ENCODE measurements at places on chromosomes 5 and 9. TPM values are rescaled to one million over a fixed set of nuclear protein-coding genes. Genes with fewer than 3 reads are reported as not detected.

DNA sequence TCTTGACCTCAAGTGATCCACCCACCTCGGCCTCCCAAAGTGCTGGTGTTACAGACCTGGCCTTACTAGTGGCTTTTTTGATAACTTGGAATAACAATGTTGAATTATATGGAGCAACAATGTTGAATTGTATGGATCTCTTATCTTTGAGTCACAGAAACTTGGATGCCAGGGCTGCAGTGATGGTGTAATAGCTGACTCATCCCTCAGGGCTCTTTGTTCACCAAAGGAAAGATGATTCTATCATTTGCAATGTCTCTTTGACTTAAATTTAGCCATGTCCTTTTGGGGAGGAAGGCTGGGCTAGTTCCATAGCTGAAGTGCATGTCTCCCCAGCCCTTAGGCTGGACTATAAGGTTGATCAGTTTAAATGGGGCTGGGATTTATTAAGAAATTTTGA lies 172.3 kb downstream of the PDZD2 start:
- no peak for DNase-seq
- peaks cover 7% of the 10 kb centered on the region for H3K4me1 ChIP-seq
- no peak overlapping the region for H3K27ac ChIP-seq
- no peak overlapping the region for H3K4me3 ChIP-seq
- H3K36me3 ChIP-seq = no peaks in the 10 kb centered on the region

DNA sequence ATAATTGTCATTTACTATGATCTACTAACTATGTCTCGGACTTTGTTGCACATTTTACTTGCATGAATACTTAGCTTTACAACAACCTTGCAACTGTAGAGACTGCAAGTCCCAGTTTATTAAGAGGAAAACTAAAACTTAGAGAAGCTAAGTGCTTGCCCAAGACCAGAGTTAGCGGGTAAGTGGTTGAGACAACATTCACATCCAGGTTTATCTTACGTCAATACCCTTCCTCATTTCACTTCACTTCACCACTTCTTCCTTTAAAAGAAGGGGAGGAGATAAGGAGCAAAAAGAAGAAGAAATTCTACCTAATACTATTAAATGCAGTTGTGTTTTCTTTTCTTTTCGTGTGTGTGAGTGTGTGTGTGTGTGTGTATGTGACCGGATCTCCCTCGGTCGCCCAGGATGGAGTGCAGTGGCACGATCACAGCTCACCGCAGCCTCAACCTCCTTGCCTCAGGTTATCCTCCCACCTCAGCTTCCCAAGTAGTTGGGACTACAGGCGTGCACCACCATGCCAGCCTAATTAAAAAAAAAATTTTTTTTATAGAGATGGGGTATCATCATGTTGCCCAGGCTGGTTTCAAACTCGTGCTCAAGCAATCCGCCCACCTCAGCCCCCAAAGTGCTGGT lies 37.4 kb downstream of the MEGF9 start:
- H3K36me3 ChIP-seq = no peaks in the 10 kb centered on the region
- no peaks in the 10 kb centered on the region for H3K4me1 ChIP-seq
- DNase-seq = no peak
- no peaks in the 10 kb centered on the region for H3K27me3 ChIP-seq
- H3K27ac ChIP-seq = no peak overlapping the region

DNA sequence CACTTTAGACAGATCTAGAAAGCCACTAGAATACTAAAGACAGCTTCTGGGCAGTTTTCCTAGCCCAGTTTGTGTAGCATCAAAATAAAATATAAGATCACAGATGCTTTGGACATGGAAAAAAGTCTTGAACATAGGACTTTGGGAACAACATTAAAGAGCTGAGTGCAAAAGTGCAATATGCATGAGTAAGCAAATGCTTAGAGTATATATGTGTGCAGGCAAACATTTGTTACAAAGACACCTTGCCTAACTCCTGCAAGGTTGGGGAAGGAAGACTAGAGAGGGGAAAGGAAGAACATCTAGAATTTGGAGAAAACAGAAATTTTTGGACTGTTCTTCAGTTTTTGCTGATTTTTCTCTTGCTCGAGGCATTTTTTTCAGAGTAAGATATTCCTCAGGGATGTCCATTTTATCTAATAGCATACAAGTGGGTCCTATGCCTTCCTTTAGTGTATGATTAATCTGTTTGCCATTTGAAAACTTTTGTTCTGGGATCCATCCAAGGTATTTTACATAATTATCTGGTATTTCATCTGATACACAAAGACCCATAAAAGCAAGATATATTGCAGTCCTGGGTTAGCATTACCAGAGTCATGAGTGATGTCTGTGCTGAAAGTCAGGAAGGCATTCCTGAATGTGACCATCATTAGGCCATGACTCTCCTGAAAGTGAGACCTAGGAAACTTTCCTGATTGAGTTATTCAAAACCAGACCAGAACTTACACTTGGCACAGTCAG lies 142.0 kb upstream of the RGMB start:
- H3K36me3 ChIP-seq = no peaks in the 10 kb centered on the region
- H3K27me3 ChIP-seq = no peaks in the 10 kb centered on the region
- no peak for DNase-seq

- H3K36me3 ChIP-seq = no peaks in the 10 kb centered on the region
- H3K4me1 ChIP-seq = no peaks in the 10 kb centered on the region
- no peak for DNase-seq
- H3K27ac ChIP-seq = no peak overlapping the region
- H3K27me3 ChIP-seq = no peaks in the 10 kb centered on the region
These were observed 315.0 kb upstream of the PIK3R1 start for GRCh38 chr5:67900514-67900913.

GRCh38 chr9:4583001-4583400 lies 79.1 kb upstream of the PLPP6 start:
- DNase-seq = no peak
- no peaks in the 10 kb centered on the region for H3K36me3 ChIP-seq
- H3K27me3 ChIP-seq = no peaks in the 10 kb centered on the region
- H3K27ac ChIP-seq = no peak overlapping the region

DNA sequence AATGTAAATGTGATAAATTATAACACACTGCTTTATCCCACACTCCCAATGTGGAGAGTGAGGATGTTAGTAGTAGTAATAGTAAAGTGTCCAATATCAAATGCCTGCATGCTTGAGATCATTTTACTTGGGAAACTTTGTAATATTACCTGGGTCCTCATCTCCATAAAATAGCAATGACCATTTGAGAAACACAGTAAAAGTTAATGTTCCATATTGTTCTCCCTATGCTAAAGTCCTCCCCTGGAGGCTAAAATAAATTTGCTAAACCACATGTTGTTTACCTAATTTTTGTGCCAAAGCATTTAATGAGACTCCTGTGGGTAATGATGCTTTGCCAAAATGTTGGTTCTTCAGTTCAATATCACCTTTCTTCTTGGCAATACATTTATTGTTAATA lies 291.2 kb downstream of the CDH10 start:
- H3K4me1 ChIP-seq = no peaks in the 10 kb centered on the region
- DNase-seq = no peak
- no peak overlapping the region for H3K27ac ChIP-seq
- H3K4me3 ChIP-seq = no peak overlapping the region

DNA sequence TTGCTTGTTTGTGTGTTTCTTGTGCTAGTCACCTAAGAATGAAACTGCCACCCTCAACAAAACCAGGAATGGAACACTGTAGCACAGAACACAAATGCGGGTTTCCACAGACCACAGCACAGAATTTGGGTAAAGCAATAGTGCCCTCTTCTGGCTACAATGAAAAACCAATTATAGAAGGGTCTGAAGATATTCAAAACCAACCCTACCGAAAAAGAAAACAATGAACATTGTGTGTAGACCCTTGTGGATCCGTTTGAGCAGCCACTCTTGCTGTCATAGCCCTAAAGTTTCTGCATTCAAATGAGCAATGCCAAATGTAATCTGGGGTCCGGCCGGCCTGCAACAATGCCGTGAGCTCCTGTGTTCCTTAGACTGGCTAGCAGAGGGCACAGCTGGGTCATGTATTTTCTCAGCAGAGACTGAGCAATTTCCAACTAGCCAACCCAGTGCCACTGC lies 8.3 kb upstream of the ENC1 start:
- H3K27me3 ChIP-seq = no peaks in the 10 kb centered on the region
- no peak overlapping the region for H3K4me3 ChIP-seq
- DNase-seq = no peak
- H3K4me1 ChIP-seq = no peaks in the 10 kb centered on the region

GRCh38 chr5:71830681-71831539 lies 111.8 kb downstream of the CARTPT start:
- no peak overlapping the region for H3K27ac ChIP-seq
- peak; percentile 89 for DNase-seq
- H3K4me1 ChIP-seq = no peaks in the 10 kb centered on the region
- no peaks in the 10 kb centered on the region for H3K36me3 ChIP-seq
- peak overlapping the region; percentile 3 for H3K4me3 ChIP-seq

DNA sequence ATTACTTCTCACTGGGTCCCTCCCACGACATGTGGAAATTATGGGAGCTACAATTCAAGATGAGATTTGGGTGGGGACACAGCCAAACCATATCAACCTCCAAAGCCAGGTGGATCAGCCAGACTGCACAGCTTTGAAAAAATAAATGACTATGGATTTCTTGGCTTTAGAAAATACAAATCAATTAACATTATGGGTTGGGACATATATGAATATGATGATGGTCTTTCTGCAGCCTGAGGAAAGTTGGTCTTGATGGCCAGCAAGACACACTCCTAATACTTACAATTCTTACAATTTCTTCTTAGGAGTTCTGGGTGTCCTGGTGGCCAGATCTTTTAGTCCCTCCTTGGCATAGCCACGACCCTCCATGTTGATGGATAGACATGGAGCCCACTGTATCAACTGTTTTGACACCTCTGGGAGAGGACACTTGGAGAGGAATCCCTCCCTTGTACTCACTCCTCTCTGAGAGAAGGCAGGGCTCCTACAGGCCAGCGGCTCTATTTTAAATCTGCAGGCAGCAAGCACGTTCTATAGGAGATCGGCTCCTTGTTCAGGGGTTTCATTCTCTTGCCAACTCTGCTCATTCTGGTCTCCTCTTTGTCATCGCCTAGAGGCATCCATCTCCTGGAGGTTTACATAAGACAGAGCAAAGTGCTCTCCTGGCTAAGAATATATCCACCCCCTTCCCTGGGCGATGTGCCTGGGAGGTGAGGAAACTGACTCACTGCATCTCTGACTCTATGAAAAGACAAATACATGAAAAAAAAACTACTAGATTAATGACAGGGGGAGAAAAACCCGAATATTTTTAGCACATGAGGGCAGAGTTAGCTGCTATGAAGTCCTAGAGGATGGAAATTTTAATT lies 145.9 kb downstream of the CARTPT start:
- no peaks in the 10 kb centered on the region for H3K36me3 ChIP-seq
- no peak overlapping the region for H3K4me3 ChIP-seq
- H3K27me3 ChIP-seq = no peaks in the 10 kb centered on the region

DNA sequence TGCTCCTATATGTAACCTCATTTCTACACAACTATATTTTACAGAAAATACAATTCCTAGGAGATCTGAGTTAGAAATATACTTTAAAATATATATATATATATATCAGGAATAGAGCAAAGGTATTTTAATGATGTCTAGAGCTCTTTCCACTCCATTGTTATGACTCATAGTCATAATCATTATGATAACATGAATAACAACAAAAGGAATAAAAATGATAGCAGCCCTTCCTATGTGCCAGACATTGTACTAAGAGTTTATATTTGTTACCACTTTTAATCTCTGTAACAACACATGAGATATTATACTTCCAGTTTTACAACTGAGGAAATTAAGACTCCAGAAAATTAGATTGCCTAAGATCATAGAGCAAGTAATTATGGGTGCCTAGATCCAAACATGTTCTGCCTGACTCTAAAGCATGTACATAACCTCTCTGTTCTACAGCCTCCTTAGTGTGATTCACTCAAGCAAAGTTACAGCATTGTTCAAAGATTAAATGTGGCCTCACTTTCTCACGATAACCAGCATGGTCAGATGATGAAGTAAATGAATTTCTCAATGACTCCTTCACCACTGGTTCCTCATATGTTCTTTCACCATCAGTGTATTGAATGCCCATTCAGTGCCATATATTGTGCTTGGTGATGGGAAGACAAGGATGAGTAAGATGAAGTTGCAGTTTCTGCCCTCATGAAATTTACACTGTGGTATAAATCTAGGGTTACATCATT lies 452.1 kb downstream of the EFNA5 start:
- H3K4me3 ChIP-seq = no peak overlapping the region
- no peaks in the 10 kb centered on the region for H3K4me1 ChIP-seq
- H3K27ac ChIP-seq = no peak overlapping the region
- no peaks in the 10 kb centered on the region for H3K27me3 ChIP-seq
- H3K36me3 ChIP-seq = no peaks in the 10 kb centered on the region

GRCh38 chr5:73564018-73564417 lies 1.4 kb downstream of the ANKRA2 start:
- peaks cover 16% of the 10 kb centered on the region for H3K4me1 ChIP-seq
- H3K27me3 ChIP-seq = no peaks in the 10 kb centered on the region

- H3K4me1 ChIP-seq = no peaks in the 10 kb centered on the region
- H3K36me3 ChIP-seq = no peaks in the 10 kb centered on the region
- no peak for DNase-seq
These were observed 5.3 kb downstream of the SARDH start for GRCh38 chr9:133732639-133733408.

- H3K27ac ChIP-seq = no peak overlapping the region
- H3K4me3 ChIP-seq = no peak overlapping the region
- no peaks in the 10 kb centered on the region for H3K36me3 ChIP-seq
- H3K4me1 ChIP-seq = no peaks in the 10 kb centered on the region
These were observed 304.5 kb upstream of the RFX3 start for GRCh38 chr9:3830291-3830690.

- no peaks in the 10 kb centered on the region for H3K4me1 ChIP-seq
- H3K27ac ChIP-seq = no peak overlapping the region
These were observed 524.3 kb downstream of the PSAT1 start for GRCh38 chr9:78821126-78821822.

- no peak overlapping the region for H3K4me3 ChIP-seq
- no peaks in the 10 kb centered on the region for H3K4me1 ChIP-seq
- no peaks in the 10 kb centered on the region for H3K36me3 ChIP-seq
- H3K27me3 ChIP-seq = no peaks in the 10 kb centered on the region
- no peak overlapping the region for H3K27ac ChIP-seq
These were observed 34.1 kb downstream of the LAMC3 start for GRCh38 chr9:131043087-131043486.

- no peaks in the 10 kb centered on the region for H3K36me3 ChIP-seq
- peak overlapping the region; percentile 96 for H3K27ac ChIP-seq
- no peaks in the 10 kb centered on the region for H3K27me3 ChIP-seq
- DNase-seq = no peak
- H3K4me3 ChIP-seq = peak overlapping the region; percentile 73
- H3K4me1 ChIP-seq = no peaks in the 10 kb centered on the region
These were observed 511 bp upstream of the WDR41 start for GRCh38 chr5:77492653-77493000.

GRCh38 chr9:14061936-14062585 lies 251.9 kb downstream of the NFIB start:
- peaks cover 3% of the 10 kb centered on the region for H3K4me1 ChIP-seq
- H3K36me3 ChIP-seq = no peaks in the 10 kb centered on the region
- no peak overlapping the region for H3K4me3 ChIP-seq
- no peaks in the 10 kb centered on the region for H3K27me3 ChIP-seq
- H3K27ac ChIP-seq = no peak overlapping the region

The RAI14 gene
- polyA plus RNA-seq = 13.2 TPM

The BRD8 gene
- 32.1 TPM for polyA plus RNA-seq

The CRAT gene
- 76.8 TPM for polyA plus RNA-seq

The DDX4 gene
- not detected for polyA plus RNA-seq

The PMPCA gene
- 50.1 TPM for polyA plus RNA-seq

The FOXD4L3 gene
- not detected for polyA plus RNA-seq

The INSYN2B gene
- polyA plus RNA-seq = not detected

Data from kidney (tissue), 22 donors.